ENCODE measurements at places on chromosomes 1 and 21. TPM values are rescaled to one million over a fixed set of nuclear protein-coding genes. Genes with fewer than 3 reads are reported as not detected.

DNA sequence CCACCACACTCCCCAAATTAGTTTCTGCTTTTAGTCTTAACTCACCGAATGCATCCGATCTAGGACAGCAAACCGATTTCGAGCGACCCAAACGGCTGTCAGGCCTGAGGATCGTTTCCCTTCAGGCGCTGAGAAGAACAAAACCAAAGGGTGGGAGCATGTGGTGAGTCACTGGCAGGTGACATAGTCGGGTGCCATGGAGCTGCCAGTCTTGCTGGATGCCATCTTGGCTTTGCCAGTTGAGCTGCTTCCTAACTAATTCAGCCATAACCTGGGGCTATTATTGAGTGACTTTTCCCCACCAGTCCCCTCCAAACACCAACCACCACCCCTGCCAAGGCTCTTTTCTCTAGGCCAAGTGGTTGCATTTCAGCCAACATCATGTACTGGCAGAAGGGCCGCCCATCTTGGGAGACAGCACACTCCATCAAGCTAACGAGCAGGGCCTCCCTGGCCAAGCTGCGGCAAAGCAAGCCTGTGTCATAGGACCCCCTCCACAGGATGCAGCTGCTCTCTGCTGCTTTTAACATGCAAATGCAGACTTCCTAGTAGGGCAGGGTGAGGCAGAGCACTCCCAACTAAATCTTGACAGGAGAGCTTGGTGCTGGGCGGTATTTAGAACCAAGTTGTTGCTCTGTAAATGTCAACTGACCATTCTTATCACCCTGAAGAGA lies 22.3 kb upstream of the PEX19 start:
- H3K27ac ChIP-seq: peak overlapping the region; percentile 39
- no peak overlapping the region for H3K4me3 ChIP-seq
- peaks cover 19% of the 10 kb centered on the region for H3K4me1 ChIP-seq
- no peaks in the 10 kb centered on the region for H3K27me3 ChIP-seq

PTPN7 gene
- total RNA-seq: not detected

DNA sequence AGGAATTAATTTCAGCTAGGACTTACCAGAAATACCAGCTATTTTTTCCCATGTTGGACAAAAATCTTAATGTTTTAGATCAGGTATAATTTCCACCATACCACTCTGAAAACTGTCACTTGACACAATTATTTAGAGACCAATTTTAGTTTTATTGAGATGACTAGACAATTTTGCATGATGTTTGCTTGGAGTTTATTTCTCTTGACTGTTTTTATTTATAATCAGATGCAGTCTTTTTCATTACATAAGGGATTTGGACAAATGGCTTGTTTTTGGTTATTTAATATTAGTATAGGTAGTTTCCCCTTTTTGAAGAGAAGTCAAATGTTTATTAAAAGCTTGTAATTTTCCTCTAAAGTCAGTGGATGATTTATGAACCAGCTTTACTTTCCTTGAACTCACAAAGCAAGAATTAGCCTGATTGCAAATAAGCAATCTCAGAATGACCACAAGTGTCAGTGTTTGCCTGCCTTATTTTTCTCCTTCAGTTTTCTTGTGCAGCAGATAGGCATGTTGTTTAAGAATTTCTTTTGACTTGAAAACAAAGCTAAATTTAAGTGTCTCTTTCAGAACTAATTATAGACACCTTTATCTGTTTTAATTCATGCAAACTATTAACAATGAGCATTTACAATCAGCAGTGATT lies 3.8 kb upstream of the B3GALT2 start:
- H3K36me3 ChIP-seq: no peaks in the 10 kb centered on the region
- H3K27me3 ChIP-seq: no peaks in the 10 kb centered on the region
- no peak overlapping the region for H3K27ac ChIP-seq
- H3K4me1 ChIP-seq: peaks cover 11% of the 10 kb centered on the region

DNA sequence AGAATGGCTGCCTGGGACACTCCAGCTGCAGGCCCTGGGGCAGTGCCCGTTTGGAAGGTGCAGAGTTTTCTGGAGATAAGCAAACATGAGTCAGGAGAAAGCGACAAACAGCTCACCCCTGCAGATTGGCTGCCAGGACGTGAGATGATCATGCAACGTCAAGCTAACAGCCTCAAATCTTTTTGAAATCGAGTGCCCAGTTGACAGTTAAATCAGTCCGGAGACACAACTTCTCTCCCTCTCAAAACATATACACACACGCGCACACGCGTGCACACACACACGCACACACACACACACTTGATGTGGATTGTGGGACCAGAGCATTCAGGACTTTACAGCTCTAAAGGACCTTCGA lies 49.4 kb downstream of the TENT5C start:
- H3K4me3 ChIP-seq: no peak overlapping the region
- DNase-seq: no peak
- H3K27me3 ChIP-seq: peaks cover 25% of the 10 kb centered on the region
- H3K36me3 ChIP-seq: no peaks in the 10 kb centered on the region
- no peak overlapping the region for H3K27ac ChIP-seq
- H3K4me1 ChIP-seq: peaks cover 9% of the 10 kb centered on the region

GRCh38 chr1:20449735-20450311 lies 36.2 kb downstream of the CAMK2N1 start:
- H3K27ac ChIP-seq: no peak overlapping the region
- no peaks in the 10 kb centered on the region for H3K4me1 ChIP-seq
- H3K27me3 ChIP-seq: peaks cover 4% of the 10 kb centered on the region

- H3K27me3 ChIP-seq: no peaks in the 10 kb centered on the region
- H3K4me1 ChIP-seq: no peaks in the 10 kb centered on the region
- H3K36me3 ChIP-seq: no peaks in the 10 kb centered on the region
- no peak for DNase-seq
- H3K27ac ChIP-seq: no peak overlapping the region
Observed at GRCh38 chr1:232579958-232580941, 49.7 kb downstream of the SIPA1L2 start.

RGS13 gene
- total RNA-seq: not detected

DNA sequence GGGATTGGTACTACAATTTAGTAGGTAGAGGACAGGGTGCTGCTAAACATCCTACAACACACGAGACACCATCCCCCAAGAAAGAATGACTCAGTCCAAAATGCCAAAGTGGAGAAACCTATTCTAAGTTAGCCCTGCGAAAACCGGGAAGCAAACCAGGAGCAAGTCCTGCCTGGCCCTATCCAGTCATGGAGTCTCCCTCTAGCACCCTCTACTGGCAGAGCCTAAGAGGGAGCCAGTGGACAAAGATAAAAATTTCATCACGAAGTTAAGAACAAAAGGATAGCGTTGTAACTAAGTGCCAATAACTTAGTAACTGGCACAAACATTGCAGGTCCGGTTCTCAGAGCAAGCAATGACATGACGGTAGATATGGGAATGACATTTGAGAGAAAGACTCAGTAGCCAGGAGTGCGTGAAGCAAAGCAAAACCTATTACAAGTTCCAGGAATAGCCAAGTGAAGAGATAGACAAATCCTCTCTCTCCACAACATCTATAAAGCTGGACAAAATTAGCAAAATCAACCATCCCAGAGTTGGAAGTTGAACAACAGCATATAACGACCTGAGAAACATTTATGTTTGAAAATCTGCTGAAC lies 383.5 kb downstream of the OMA1 start:
- no peaks in the 10 kb centered on the region for H3K4me1 ChIP-seq
- DNase-seq: no peak
- H3K36me3 ChIP-seq: no peaks in the 10 kb centered on the region
- H3K27ac ChIP-seq: no peak overlapping the region
- no peak overlapping the region for H3K4me3 ChIP-seq
- H3K27me3 ChIP-seq: no peaks in the 10 kb centered on the region

DNA sequence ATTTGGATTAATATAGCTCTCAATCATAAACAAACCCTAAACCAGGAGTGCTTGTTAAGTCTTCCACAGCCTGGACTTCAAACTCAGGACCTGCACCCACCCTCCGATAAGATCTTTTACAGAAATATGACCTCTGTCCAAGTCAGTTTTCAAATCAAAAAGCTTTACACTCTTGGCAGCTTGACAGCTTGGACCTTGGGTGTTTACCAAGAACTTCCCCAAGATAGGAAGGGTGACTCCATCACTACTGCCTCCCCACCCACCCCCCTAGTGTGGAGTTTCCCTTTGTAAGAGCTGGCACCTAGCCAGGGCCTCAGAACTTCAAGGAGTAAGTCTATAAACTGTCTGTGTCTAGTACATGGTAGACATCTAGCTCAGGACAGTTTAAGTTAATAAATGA lies 9.6 kb downstream of the BCAR3 start:
- H3K27me3 ChIP-seq: no peaks in the 10 kb centered on the region
- DNase-seq: no peak
- peaks cover 71% of the 10 kb centered on the region for H3K4me1 ChIP-seq
- H3K36me3 ChIP-seq: peaks cover 39% of the 10 kb centered on the region

GSTM5 gene
- total RNA-seq: 2.1 TPM

DNA sequence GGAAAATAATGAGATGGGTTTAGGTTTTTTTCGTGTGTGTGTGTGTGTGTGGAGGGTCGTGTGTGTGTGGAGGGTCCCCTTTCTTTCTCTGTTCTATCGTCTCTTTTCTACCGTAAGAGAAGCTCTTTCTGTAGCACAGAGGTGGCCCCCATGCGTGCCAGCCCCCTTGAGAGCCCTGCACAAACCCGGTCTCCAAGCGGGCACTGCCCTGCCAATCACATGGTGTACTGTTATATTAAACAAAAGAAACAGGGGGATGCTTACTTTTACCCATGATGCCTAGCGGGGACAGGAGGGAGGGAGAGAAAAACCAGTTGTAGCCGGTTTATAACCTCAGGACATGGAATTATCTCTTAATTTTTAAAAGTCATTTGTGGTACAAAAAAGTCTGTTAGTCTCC lies 41.0 kb downstream of the GATAD2B start:
- H3K36me3 ChIP-seq: no peaks in the 10 kb centered on the region
- H3K4me3 ChIP-seq: peak overlapping the region; percentile 65
- H3K4me1 ChIP-seq: peaks cover 21% of the 10 kb centered on the region
- H3K27ac ChIP-seq: peak overlapping the region; percentile 66
- H3K27me3 ChIP-seq: no peaks in the 10 kb centered on the region

GRCh38 chr1:41479000-41479807 lies 5.3 kb downstream of the EDN2 start:
- H3K4me3 ChIP-seq: no peak overlapping the region
- no peaks in the 10 kb centered on the region for H3K36me3 ChIP-seq
- peak; percentile 92 for DNase-seq
- H3K27ac ChIP-seq: no peak overlapping the region
- H3K4me1 ChIP-seq: peaks cover 13% of the 10 kb centered on the region

DNA sequence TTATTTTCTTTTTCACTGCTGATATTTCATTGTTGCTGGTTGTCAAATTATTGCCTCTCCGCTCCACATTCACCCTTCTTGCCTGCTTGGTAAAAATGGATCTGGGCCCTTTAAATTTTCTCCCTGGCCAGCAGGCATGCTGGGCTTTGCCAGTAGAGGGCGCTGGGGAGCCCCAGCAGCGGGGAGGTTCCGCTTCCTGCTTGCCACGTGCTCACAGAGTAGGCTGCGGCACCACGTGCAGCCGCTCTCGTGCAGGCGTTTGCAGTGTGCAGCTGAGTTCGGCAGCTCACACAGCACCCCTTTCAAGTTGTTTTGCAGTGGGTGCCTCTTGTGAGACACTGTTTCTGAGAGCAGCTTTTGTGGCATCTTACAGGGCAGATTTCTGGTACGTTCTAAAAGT lies at the start of gene ACTL8:
ACTL8 (plus strand) TSS at position 214 of the 400 bp plus-strand sequence. CDS start 67,676 bp downstream, outside the sequence.
- no peak within 1 kb of the TSS for H3K27ac ChIP-seq
- no peak within 1 kb of the TSS for H3K4me3 ChIP-seq
- no peaks in the 10 kb centered on the region for H3K36me3 ChIP-seq
- H3K27me3 ChIP-seq: no peaks in the 10 kb centered on the region
- no peak for DNase-seq

GRCh38 chr1:213994888-213995287 lies 7.1 kb downstream of the PROX1 start:
- H3K4me1 ChIP-seq: no peaks in the 10 kb centered on the region
- H3K4me3 ChIP-seq: no peak overlapping the region
- peaks cover 13% of the 10 kb centered on the region for H3K27me3 ChIP-seq
- no peak for DNase-seq

SPATA21 gene
- not detected for total RNA-seq

Measured in osteoblast (primary cell).